K562 (cell line): ENCODE measurements at places on chromosomes 2 and 18. TPM values are rescaled to one million over a fixed set of nuclear protein-coding genes. Genes with fewer than 3 reads are reported as not detected.

GRCh38 chr2:219508444-219508734, 5.9 kb upstream of the ASIC4 start:
- H3K4me3 ChIP-seq, result no peak overlapping the region
- peaks cover 43% of the 10 kb centered on the region; the same call in 2 of the 3 replicates for H3K36me3 ChIP-seq
- H3K27me3 ChIP-seq, result no peaks in the 10 kb centered on the region
- no peak for DNase-seq
- H3K27ac ChIP-seq, result no peak overlapping the region
- peaks cover 84% of the 10 kb centered on the region for H3K4me1 ChIP-seq

GRCh38 chr2:66439812-66440542, 5.1 kb downstream of the MEIS1 start:
- peaks cover 21% of the 10 kb centered on the region for H3K36me3 ChIP-seq
- DNase-seq, result no peak
- no peak overlapping the region for H3K27ac ChIP-seq
- no peaks in the 10 kb centered on the region for H3K27me3 ChIP-seq
- H3K4me1 ChIP-seq, result no peaks in the 10 kb centered on the region
- no peak overlapping the region for H3K4me3 ChIP-seq

DNA sequence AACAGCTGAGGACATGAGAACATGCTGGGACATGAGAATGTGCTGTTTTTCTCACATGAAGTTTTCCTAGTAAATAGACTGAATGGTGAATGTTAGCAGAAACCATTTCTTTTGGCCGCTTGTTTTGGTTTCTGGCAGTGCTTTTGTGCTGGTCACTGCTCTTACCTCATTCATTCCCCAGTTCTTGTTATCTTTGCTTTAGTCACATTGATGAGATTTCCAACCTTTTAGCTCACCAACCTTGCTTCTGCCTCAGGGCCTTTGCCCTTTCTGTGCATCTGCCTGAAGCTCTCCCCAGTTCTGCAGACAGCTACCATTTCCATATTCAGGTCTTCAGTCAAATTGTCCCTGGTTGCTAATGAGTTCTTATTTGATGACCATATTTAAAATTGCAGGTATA, 91.6 kb downstream of the PTPRM start:
- no peak overlapping the region for H3K27ac ChIP-seq
- H3K36me3 ChIP-seq, result no peaks in the 10 kb centered on the region
- no peak overlapping the region for H3K4me3 ChIP-seq
- H3K27me3 ChIP-seq, result no peaks in the 10 kb centered on the region
- DNase-seq, result no peak

GRCh38 chr2:226916669-226917068, 80.8 kb downstream of the RHBDD1 start:
- H3K36me3 ChIP-seq, result peaks cover 14% of the 10 kb centered on the region; the same call in 1 of the 3 replicates
- H3K4me1 ChIP-seq, result no peaks in the 10 kb centered on the region
- no peaks in the 10 kb centered on the region for H3K27me3 ChIP-seq
- no peak for DNase-seq

- H3K27me3 ChIP-seq, result no peaks in the 10 kb centered on the region
- peaks cover 24% of the 10 kb centered on the region for H3K4me1 ChIP-seq
- no peak for DNase-seq
- peaks cover 7% of the 10 kb centered on the region; the same call in 1 of the 3 replicates for H3K36me3 ChIP-seq
- H3K4me3 ChIP-seq, result no peak overlapping the region
These were observed 73.3 kb upstream of the MCFD2 start for GRCh38 chr2:46988733-46989481.

DNA sequence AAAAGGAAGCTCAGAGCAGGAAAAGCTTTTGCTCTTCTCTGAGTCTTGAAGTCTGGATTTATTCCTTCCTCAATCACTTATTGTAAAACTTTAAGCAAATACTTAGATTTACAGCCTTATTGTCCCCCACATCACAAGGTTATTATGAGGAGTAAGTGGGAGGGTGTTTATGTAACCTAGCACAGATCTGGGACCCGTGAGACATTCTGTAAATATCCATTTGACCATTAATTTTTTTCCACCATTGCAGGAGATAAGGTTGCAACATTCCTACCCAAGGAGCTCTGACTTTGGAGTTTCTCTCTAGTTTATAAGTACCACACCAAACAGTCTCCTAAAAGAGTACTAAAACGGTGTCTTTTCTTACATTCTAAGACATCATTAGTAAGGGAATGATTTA, 52.1 kb upstream of the CTIF start:
- no peaks in the 10 kb centered on the region for H3K36me3 ChIP-seq
- H3K4me1 ChIP-seq, result no peaks in the 10 kb centered on the region
- no peak overlapping the region for H3K27ac ChIP-seq

- peak within 1 kb of the TSS; percentile 52 for H3K4me3 ChIP-seq
- H3K27ac ChIP-seq, result peak within 1 kb of the TSS; percentile 34
- H3K4me1 ChIP-seq, result peaks cover 44% of the 10 kb centered on the region
- DNase-seq, result no peak
- H3K27me3 ChIP-seq, result peaks cover 14% of the 10 kb centered on the region
These were observed at the start of gene MTCL1 for GRCh38 chr18:8705238-8705960. Gene MTCL1, plus strand, starts transcription at chr18:8705556. Its CDS starts 105 bp downstream, at chr18:8705661.

GRCh38 chr2:64212801-64213321, 68.6 kb upstream of the PELI1 start:
- H3K4me3 ChIP-seq, result no peak overlapping the region
- no peaks in the 10 kb centered on the region for H3K36me3 ChIP-seq
- DNase-seq, result peak; percentile 47
- peaks cover 31% of the 10 kb centered on the region for H3K4me1 ChIP-seq

The AQP12A gene
- polyA plus RNA-seq, result not detected in 2 replicates

DNA sequence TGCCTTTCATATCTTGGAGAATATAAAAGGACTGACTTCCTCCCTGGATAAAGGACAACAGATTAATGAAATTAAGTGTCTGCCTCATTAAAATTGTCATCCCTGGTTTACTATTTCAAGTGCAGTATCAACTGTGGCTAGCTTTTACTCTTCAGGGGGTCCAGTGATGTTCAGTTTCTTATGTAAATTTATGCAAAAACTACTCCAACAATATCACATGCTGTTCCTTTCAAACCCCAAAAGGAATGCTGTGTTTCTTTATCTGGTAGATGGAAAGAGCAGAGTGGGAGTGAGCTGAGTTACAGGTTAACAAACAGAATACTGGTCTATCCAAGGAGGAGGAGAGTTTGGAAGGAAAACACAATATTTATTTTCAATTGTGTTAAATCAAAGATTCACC, 283.7 kb upstream of the VWC2L start:
- no peaks in the 10 kb centered on the region for H3K36me3 ChIP-seq
- DNase-seq, result no peak
- H3K27me3 ChIP-seq, result no peaks in the 10 kb centered on the region
- no peak overlapping the region for H3K27ac ChIP-seq
- H3K4me1 ChIP-seq, result no peaks in the 10 kb centered on the region

DNA sequence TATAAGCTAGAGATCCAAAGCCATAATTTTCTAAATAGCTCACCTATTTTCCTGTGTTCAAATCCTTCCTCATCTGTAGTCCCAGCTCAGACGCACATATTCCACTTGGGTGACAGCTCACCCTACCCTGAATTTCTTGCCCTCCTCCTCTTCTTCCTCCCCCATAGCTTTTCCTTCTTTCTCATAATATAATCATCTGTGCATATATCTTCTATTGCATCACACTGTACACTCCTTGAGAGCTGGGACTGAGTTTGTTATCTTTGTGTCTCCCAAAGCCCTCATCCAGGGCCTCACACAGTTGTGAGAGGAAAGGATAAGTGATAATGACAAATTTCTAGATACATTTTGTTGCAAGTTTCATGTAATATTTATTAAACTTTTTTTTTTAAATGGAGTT, 55.9 kb upstream of the RTN4 start:
- H3K4me3 ChIP-seq, result no peak overlapping the region
- H3K4me1 ChIP-seq, result peaks cover 29% of the 10 kb centered on the region
- H3K27ac ChIP-seq, result no peak overlapping the region; the same call in 2 of the 3 replicates

The DSC3 gene
- polyA plus RNA-seq, result 0.05 and 0.08 TPM in 2 replicates

DNA sequence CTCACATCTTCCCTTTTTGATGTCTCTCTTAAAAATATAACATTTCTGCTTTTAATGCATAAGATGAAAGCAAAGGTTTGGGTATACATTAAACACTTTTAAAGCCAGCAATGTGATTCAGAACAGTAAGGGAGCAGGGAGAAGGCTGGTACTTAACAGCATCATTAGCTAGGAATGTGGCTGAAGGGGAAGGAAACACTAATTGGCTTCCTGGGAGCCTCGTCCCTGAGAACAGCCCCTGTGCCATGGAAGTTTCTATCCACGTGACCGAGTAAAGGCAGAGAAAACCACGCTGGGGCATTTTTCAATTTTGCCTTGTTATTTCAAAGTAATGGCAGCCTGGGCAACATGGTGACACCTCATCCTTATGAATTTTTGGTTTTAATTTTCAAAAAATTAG, 109.2 kb upstream of the GPC1 start:
- H3K4me1 ChIP-seq, result no peaks in the 10 kb centered on the region; the same call in 1 of the 2 replicates
- no peak for DNase-seq
- no peak overlapping the region for H3K4me3 ChIP-seq
- H3K27ac ChIP-seq, result no peak overlapping the region
- H3K27me3 ChIP-seq, result peaks cover 8% of the 10 kb centered on the region; the same call in 1 of the 3 replicates
- no peaks in the 10 kb centered on the region for H3K36me3 ChIP-seq
